Activated naive CD8-positive, alpha-beta T cell treated with anti-CD3 and anti-CD28 coated beads, Interleukin-2, amount 10 ng/mL, durations not matched to agents 7 days and 5 days (primary cell): ENCODE measurements at places on chromosomes 7 and 10. TPM values are rescaled to one million over a fixed set of nuclear protein-coding genes. Genes with fewer than 3 reads are reported as not detected.
A peak's percentile ranks its signal among the peaks of the same experiment; 100 is the strongest.

The AP1S1 gene
- total RNA-seq: 44.0 TPM

The GTF2I gene
- 170 TPM for total RNA-seq

The FIS1 gene
- total RNA-seq: 91.7 TPM

GRCh38 chr10:35639021-35639727 lies 2.9 kb downstream of the FZD8 start:
- DNase-seq: no peak

DNA sequence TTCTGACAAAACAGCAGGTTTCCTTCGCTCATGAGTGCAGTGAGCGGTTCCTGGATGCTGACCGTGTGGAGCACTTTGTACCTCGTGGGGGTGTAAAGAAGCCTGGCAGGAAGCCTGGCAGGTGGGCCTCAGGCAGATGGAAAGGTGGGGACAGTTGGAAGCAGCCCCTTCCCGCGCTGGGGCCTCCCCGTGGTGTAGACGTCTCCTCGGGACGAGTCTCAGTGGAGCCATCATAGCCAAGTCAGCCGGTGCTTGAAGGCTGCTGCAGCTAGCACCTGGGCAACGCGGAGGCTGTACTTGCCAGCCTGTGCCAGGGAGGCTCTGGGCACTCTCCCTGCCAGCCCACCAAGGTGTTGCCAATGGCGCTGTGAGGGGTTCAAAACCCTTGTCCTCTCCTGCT lies 154.5 kb downstream of the WDR37 start:
- no peak for DNase-seq

DNA sequence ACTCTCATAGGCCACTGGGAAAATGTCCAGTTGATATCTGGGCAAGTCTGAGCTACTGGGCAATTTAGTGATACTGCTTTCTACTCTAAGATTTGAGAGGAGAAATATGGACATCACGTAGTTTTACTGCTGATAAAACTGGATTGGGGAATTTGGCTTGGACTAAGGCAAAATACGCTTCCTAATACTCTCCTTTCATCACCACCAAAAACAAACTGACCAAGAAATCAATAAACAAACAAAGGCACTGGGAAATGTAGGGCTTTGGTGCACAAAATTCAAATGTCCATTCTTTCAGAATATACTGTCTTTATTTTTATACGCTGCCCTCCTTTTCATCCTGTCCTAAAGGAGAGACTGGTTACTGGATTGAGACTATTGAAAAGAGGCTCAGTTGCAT lies 145.1 kb upstream of the SP8 start:
- no peak for DNase-seq

The LLCFC1 gene
- total RNA-seq: not detected

DNA sequence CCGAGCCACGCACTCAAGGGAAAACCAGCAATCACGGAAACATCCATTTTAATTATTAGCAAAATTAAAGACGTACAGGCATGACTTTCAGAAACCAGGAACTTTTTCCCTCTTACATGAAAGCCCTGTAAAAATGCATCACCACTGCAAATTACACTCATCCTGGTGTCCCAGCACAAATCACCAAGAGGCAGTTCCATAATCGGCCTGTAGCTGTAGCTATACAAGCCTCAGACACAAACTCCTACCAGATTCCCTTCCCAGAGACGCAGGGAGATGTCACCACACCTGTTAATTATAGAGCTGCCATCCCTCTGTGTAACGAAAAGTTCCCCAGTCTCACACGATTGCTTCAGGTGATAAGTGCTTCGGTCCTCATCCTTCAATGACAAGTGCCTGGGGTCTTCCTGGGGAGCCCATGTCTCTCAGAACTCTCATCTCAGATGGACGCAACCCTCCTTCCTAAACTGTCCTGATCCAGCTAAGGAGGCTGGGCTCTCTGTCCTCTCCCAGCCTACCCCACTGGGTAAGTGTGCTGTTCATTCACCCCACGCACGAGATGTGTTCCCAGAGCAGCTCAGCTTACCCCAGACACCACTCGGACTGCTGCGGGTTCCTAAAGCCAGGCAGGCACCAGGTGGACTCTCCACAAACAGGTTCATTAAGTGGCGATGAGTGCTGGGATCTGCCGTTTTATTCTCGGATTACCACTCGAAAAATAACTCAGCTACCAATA lies 5.9 kb downstream of the FGFR2 start:
- DNase-seq: no peak

The CACNA2D1 gene
- not detected for total RNA-seq

The AIMP2 gene
- 21.4 TPM for total RNA-seq

- no peak for DNase-seq
Observed at GRCh38 chr10:70962686-70963085, 74.3 kb upstream of the PCBD1 start.

DNA sequence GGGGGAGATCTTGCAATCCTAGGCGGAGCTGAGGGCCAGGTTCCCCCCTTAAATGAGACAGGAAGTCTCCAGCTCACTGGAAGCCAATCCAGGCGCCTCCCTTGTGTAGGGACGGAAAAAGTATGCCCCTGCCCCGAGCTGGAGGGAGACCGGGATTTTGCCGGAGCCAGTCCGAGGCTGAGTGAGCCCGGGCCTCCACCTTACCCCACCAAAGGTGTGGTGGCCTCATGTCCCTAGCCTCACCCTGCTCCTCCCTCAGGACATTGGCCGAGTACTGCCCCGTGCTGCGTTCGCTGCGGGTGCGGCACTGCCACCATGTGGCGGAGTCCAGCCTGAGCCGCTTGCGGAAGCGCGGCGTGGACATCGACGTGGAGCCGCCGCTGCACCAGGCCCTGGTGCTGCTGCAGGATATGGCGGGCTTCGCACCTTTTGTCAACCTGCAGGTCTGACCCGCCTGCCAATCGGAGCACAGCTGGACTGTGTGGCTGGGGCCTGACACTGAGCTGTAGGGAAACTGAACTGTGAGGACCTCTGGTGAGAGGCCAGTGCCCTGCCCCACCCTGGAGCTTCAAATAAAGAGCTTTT lies 2.0 kb downstream of the FBXL15 start:
- DNase-seq: peak; percentile 75

DNA sequence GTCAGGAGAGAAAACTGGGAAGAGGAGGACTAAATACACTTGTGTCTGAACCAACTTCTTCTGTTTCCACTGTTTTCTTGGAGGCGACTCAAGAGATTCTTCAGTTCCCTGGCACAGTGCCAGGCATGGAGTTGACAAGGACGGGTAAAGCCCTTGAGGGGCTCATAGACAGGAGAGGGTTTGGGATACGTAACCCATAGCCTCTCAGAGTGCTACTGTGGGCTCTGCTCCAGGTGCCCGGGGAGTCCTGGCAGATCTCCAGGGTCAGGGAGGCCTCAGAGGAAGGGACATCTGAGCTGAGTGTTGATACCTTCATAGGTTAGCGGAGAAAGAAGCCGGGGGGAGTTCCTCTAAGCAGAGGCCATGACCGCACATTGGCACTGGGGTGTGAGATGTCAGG lies 42.0 kb downstream of the GALNT17 start:
- DNase-seq: no peak

The FOXI2 gene
- not detected for total RNA-seq
